ENCODE measurements at places on chromosomes 5 and 9.

DNA sequence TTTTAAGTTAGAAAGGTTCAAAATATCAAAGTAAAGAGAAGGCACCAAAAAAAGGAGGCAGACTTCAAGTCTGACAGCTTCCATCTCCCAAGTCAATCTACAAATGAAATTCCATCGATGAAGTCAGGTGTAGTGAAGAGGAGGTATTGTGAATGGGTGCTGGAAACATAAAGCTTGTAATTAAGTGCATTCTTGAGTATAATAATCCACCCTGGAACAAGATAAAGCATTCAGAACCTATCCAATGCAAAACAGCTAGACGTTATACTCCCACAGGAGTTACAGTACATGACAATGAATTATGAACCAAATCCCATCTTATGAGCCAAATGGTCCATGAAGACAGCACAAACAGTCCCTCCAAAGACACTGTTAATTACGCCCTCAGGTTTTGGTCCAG, 22.3 kb downstream of the BNC2 start:
- no peak for DNase-seq

DNA sequence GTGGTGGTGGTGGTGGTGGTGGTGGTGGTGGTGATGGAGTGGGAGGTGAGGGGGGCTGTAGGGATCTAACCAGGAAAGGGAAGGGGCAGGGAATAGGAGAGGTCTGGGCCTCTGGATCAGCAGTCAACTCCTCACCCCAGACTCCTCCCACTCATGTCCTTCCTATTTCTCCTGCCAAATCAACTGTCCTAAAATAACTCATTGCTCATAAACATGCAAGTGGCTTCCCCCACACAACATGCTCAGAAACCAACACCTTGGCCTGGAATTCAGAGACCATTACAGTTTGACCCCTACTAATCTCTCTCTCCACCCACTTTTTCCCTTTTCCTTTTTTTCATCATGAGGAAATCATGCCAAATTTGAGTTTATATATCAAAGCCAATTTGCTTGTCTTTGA, 8.4 kb upstream of the FSD1L start:
- DNase-seq, result no peak

DNA sequence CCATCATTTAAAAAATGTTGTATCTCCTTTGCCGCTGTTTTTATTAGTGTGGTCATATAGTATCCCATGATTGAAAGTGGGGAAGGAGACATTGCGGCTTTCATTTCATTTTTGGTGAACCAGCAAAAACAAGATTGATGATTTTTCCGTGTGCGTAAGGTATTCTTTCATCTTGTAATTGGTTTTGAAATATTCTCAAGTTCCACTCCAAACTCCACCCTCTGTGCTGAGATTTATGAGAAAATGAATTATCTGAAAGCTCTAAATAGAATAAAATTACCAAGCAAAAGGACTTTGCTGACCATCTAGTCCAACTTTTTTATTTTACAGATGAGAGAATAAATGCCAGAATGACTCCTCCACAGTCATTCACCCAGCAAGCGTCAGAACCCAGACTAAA, 103.1 kb upstream of the MPDZ start:
- DNase-seq, result no peak

- no peak for DNase-seq
These were observed 161.1 kb downstream of the C5orf15 start for GRCh38 chr5:133807348-133807747.

GRCh38 chr9:78292026-78292425, 4.9 kb upstream of the PSAT1 start:
- DNase-seq, result no peak

All from GF-D8 (cell line).